ENCODE measurements at places on chromosomes 2 and 18. TPM values are rescaled to one million over a fixed set of nuclear protein-coding genes. Genes with fewer than 3 reads are reported as not detected.

Gene KLF7
- polyA plus RNA-seq = 12.5 TPM

DNA sequence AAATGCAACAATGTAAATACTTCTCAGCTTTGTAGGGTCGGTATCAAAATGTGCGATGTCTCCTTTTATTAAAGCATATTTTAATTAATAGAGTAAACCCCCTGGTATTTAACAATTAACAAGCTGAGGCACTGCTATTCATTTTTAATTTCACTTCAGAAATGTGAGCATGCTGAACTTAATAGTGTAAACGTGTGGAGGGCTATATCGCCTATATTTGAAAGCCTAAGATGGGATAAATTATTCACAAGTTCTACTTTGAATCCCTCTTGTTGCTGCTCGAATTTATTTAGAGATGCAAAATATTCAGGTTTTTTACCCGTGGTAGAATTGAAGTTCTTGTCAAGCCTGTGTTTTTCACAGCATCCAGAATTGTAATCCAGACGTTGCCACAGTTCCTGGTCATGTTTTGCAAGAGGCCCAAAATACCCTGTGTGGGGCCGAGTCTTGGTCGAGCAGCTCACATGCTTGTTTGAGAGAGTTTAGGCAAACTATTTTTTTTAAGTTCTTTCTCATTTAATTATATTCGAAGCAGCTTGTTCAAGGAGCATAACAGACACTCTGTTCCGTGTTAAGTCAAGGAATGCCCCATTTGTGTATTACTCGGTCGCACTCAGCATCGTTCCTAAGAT is 2.5 kb downstream of the SALL3 start:
- DNase-seq = no peak

Gene KIAA2012
- 0.37 TPM for polyA plus RNA-seq

DNA sequence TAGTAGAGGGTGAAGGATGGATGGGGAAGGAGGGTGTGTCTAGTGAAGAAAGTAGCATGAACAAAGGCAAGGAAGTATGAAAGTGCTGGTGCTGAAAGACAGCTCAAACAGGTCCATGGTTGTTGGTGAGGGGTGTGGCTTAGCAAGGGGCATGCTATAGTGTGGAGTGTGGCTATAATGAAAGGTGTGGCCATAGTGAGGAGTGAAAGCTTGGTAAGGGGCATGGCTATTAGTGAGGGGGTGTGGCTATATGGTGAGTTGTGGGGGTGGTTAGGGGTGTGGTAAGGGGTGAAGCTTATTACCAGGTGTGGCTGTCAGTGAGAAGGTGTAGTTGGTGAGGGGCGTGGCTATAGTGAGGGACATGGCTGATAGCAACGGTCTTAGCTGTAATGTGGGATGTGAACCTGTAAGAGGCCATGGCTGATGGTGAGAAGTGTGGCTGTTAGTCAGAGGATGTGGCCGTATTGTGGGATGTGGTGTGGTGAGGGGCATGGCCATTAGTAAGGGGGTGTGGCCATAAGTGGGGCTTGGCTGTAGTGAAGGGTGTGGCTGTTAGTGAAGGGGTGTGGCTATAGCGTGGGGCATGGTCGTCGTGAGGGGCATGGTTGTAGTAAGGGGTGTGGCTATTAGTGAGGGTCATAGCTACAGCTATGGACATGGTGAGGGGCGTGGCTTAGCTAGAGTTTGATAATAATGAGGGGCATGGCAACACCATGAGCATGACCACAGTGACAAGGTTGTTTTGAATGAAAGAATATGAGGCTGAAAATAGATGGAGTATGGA is 549.6 kb downstream of the FBXO15 start:
- no peak for DNase-seq
